ENCODE measurements at places on chromosomes 1 and 21.

- no peak for DNase-seq
These were observed 32.3 kb upstream of the LBR start for GRCh38 chr1:225460021-225460736.

GRCh38 chr1:236829085-236829484 is 34.0 kb downstream of the MTR start:
- DNase-seq: no peak

GRCh38 chr1:3883194-3883925 is 16.7 kb downstream of the C1orf174 start:
- DNase-seq: no peak

DNA sequence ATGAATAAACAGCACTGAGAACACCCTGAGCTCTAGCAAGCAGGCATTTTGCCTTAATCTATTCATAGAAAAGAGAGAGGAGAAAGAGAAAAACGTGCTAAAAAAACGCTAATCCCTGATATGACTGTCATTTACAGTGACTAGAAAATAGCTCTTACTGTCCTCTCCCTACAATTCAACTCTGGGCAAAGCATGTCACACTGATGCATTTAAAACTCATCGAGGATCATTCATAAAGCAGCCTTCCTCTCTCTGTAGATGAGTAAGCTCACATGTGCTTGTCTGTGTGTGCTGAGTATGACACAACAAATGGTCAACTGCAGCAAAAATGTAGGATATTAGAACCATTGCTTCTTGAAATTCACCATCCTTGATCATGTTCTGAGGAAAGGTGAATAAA is 109.0 kb downstream of the SGIP1 start:
- DNase-seq: no peak

All from activated gamma-delta T cell treated with Interleukin-2 at 50 U/mL for 16 hours (primary cell).